ENCODE measurements at places on chromosomes 6 and 20.

GRCh38 chr6:42375007-42375635 lies 76.6 kb downstream of the TRERF1 start:
- no peak for DNase-seq

GRCh38 chr6:31418251-31418650 lies 14.9 kb downstream of the MICA start:
- no peak for DNase-seq

- no peak for DNase-seq
These were observed 881.9 kb downstream of the QKI start for GRCh38 chr6:164296411-164296810.

DNA sequence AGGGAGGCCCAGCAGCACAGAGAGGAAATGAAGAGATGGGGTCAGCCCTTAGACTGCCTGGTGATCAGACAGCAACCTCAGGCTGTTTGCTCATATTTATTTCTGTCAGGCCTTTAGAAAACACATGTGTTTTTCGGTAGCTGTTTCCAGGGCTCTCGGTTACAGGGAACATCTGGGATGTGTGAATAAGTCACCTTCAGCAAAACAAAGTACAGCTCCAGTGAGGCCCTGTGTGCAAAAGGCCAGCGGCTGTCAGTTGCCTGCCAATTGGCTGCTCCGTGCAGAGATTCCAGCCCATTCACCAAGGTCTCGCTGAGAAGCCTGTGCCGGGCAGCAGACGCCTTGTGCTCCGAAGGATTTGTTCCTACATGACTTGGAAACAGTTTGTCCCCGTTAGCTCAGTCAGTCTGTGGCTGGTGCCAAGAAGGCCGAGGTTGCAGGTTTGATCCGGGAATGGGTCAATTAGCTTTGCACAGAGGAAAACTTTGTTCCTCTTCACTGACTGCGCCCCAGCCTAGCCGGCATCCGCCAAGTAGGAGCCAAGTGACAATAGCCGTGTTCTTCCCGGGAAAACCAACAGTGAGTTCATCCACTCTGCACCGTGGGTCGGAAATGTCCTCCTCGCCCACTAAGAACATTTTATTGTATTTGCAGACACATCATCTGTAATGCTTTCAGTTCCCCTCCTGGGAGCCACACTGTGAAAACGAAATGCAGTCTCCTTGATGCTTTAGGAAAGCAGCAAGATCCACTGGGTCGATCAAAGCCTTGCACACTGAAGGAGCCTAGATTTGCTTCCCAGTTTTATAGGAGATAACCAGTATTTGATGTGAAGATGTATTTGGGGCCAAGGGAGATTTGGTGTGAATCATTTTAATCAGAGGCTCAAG lies 315.4 kb upstream of the CDYL start:
- no peak for DNase-seq

DNA sequence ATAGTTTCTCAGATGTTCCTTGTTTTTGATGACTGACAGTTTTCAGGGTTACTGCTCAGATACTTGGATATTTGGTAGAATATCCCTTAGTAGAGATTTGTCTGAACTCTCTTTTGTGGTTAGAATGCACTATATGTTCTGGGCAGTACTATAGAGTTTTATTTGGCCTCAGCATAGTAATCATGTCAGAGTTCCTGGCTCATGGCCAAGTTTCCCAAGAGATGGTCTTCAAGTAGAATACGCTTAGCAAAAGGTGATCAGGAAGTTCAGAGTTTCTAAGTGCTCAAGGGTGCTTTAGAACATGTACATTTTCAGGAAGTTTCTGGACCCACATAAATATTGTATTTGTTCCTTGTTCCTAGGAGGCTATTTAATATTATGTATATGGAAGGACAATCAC lies 1209.7 kb upstream of the GJE1 start:
- DNase-seq: no peak

DNA sequence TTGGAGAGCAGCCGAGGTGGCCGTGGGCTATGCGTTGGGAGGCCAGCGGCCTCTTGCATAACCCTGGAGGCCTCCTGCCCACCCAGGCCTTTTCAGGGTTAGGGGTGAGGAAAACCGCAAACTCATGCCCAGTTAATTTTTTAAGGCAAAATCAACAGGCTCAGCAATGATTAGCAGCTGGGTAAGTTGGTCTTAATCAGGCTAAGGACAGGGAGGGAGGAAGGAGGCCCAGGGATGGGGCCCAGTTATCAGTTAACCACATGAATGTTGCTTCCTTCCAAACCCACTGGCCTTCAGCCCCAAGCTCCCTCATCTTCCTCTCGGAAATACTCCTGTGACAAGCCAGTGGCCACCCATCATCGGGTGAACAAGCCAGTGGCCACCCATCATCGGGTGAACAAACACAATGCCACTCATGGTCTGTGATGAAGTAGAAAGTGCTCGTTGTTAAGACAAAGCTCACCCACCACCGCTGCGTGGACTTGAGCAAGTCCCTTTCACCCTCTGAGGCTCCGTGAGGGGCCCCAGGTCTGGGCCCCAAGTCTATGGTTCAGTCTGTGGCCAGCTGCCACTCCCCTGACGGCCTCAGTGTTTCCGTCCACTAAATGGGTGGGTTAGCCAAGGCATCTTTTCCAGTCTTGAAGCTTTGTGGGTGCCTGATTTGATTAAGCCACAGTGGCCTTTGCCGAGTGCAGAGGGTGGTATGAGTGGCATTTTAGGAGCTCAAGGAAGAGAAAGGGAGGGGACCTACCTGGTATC lies 39.4 kb downstream of the HNF4A start:
- DNase-seq: no peak

- no peak for DNase-seq
These were observed 9.1 kb downstream of the SLC18B1 start for GRCh38 chr6:132789396-132789776.

DNA sequence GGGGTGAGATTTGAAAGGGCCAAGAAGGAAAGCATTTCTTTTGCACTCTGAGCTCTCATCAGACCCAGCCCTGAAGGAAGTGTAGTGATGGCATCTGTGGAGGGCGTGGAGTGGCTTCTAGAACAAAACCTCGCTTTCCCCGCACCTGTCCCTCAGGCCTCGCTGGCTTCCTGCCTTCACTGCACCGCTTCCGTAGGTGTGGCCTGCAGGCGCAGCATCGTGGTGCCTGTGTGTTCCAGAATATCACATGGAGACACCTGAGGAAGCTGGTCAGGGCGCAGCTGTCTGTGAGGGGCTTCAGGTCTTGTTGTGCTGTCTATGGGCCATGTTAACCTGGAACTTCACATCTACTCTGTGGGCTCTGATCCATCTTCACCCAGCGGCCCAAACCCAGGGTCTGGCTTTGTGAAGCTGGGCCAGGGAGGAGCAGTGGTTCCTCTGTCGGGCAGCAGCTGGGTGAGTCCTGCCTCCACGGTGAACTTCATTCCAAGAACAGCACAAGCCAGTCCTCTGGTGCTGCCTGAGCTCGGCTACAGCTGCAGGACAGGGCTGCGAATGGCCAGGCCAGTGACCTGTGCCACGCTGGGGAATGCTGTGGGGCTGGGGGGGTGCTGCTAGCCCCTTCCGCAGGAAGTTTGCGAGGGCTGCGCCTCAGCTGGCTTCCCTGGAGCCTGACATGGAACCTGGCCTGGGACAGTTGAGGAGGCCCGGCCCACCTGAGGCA lies 40.9 kb downstream of the DSTN start:
- no peak for DNase-seq

DNA sequence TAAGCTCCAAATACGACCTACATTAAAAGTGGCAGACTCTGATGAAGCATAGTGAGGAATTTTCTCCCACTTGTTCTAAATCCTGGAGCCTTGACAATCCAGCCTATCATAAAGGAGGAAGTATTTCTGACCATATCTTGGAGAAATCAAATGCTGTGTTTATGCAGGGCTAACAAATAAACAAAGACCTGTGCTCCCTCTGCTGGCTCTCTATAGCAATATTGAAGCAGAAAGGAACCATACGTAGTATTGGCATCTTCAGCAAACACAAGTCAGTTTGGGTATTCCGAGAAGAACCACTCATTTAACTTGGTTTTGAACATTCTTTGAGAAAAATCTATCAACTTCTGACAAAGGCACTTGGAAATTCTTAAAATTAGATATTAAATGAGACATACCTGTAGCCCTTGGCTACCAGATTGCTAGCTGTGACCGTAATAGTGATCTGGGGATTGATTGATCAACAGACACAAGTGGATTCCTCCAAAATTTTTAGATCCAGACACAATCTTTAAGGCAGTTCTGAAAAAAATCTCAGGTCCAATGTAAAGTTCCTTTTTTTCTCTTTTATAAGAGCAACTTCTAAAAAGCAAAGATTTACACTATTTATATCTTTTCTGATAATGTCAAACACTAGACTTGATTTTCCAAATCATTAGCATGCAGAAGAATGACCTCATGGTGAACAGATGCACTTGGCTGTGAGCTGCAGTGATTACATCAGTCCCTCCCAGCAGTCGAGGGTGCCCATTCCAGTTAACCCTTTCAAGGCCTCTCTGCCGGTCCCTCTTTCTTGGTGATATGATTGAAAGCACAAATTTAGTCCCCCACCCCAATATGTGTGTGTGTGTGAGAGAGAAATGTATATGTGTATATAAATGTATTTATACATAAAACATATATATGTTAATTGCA lies 40.2 kb downstream of the INSM1 start:
- peak; percentile 69 for DNase-seq

GRCh38 chr6:39303425-39304153 lies 10.6 kb downstream of the KCNK17 start:
- DNase-seq: no peak

DNA sequence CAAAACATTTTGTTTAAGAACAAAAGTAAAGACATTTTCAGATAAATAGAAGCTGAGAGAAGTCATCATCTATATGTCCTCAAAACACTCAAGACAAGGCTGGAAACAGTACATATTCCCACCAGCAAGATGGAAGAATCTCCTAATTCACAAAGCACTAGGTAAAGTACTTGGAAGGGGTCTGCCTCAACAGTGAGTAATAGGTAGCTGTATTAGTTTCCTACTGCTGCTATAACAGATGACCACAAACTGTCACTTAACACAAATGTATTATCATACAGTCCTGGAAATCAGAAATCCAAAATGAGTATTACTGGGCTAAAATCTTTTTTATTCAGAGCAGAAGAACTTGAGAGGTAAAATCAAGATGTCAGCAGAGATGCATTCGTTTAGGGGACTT lies 40.6 kb downstream of the ZKSCAN8 start:
- DNase-seq: no peak

DNA sequence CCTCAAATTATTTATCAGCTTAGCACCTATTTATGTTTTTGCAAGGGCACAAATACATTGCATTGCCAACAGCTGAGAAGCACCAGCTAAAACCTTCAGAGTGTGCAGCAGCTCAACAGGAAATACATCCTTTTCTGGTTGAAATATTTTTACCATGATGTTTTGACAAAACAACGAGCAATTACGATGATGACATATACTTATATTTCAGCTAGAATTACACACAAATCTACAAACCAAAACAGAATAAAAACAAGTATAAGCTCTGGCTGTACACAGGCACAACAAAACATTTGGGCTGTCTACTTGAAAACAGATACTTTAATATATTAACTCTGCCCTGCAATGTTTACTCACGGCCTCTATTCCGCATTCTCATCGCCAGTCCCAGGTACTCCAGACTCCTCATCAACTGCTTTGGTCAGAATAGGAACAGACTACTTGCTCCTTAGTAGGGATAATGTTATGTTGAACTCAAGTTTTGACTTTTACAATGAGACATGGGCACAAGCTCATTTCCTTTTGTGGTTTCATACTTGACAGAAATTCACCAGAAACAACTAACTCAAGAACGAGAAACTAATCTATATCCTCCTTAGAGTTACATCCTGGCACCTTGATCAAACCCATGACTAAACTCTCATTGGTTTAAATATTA lies 377.6 kb downstream of the ESR1 start:
- no peak for DNase-seq

- DNase-seq: no peak
These were observed 1.7 kb upstream of the NKX2-4 start for GRCh38 chr20:21399005-21399475.

DNA sequence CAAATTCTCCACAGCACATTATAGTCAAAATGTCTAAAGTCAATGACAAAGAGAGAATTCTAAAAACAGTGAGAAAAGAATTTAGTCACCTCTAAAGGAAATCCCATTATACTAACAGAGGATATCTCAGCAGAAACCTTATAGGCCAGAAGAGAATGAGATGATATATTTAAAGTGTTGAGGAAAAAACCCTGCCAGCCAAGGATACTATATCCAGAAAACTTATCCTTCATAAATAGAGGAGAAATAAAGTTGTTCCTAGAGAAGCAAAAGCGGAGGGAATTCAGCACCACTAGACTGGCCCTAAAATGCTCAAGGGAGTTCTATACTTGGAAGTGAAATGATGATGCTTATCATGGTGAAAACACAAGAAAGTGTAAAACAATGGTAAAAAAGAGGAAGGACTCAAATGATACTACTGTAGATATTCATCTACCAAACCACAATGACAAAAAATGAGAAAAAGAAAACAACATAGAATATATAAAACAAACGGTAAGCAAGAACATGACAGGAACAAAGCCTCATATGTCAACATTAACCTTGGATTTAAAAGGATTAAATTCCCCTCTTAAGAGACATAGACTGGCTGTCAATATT lies 16.7 kb downstream of the GPRC6A start:
- no peak for DNase-seq

DNA sequence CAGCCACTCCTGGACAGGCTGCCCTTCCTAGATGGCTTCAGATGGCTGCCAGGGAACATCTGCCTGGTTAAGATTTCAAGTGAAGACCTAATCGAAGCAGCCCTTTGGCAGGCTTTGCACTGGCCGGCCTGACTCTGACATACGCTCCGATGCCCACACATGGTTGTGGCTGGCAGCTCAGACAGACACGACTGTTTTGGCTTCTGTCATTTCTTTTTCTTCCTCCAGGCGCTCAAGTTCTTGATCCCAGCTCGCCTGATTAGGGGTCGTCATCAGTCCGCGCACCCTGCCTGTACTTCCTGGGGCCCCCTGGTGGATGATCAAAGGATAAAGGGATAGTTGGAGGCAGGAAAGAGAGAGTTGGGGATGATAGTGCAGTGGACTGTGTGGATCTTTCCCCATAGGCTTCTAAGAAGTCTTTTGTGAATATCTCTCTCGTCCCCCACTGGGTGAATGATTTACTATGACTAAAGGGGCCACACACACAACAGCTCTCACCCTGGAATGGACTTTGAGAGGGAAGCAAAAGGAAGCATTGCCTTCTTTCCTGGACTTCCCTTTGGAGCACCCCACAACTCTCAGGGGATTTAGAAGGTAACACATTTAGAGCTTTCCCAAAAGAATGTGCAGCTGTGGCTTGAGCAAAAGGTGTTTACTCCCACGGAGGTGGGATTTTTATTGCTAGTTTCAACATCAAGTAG lies 21.4 kb upstream of the TRAM2 start:
- DNase-seq: peak; percentile 89

- DNase-seq: no peak
These were observed 128.2 kb upstream of the PTPN1 start for GRCh38 chr20:50381771-50382593.

DNA sequence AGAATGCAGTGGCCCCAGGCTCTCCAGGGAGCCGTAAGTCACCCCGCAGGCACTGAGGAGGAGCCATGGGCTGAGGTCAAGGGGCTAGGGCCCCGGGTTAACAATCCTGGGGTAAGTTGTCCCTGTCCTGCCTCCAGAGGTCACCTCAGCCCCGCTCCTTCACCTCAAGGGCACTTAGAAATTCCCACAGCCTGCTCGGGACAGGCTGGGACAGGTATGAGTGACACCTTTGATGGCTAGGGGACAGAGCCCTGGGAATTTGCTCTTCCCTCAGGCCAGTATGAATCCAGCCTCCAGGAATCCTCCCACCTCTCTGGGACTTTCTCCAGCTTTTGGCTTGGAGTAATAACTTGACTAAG lies 3.5 kb upstream of the GRM4 start:
- DNase-seq: no peak

GRCh38 chr6:117506180-117506835 lies 23.8 kb downstream of the DCBLD1 start:
- peak; percentile 2 for DNase-seq
